ENCODE measurements at places on chromosomes 3 and 15.

DNA sequence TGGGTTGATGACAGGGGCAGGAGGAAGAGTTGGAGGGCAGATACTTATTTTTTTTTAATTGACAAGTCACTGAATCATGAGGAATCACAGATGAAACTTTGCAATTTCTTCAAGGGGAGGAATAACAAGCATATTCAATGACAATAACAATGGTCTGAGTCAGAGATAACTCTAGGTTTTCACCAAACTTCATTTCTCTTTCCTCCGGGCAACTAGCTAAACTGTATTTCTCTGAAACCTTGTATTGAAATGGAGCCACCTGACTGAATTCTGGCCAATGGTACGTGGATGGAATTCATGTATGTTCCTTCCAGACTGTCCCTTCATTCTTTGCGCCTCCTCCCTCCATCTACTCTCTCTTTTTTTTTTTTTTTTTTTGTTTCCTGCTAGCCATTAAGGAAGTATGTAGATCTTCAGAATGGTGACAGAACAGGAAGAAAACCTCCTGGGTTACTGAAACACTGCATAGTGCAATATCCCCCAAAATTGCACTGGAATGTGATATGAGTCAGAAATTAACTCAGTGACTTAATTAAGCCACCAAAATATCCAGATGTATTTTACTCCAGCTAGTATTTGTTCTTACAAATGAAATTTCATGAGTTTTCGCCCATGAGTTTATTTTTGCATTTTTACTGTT is 495.4 kb downstream of the OTOL1 start:
- DNase-seq, result no peak

GRCh38 chr3:186214670-186215069 is 105.8 kb upstream of the ETV5 start:
- DNase-seq, result no peak

GRCh38 chr3:68880632-68881031 is 51.7 kb downstream of the TAFA4 start:
- DNase-seq, result no peak

GRCh38 chr3:186097317-186097662 is 11.6 kb downstream of the ETV5 start:
- no peak for DNase-seq

GRCh38 chr3:73210759-73211158 is 149.3 kb downstream of the EBLN2 start:
- DNase-seq, result no peak

DNA sequence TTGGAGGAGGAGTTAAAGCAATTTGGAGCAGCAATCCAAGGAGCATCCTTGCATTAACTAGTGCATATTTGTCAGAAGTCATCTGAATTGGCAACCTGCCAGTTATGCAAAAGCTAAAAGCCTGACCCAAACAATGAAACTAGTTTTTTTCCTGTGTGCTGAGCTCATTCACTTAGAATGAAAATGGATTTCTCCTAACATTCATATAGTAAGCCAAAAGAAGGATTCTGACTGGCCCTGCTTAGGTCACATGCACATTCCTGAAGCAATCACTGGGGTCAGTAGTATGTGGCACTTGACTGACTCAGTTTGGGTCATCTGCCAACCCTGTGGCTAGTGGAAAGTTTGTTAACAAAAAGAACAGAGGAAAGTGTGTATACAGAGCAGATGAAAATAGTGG is 30.5 kb downstream of the OXSM start:
- no peak for DNase-seq

DNA sequence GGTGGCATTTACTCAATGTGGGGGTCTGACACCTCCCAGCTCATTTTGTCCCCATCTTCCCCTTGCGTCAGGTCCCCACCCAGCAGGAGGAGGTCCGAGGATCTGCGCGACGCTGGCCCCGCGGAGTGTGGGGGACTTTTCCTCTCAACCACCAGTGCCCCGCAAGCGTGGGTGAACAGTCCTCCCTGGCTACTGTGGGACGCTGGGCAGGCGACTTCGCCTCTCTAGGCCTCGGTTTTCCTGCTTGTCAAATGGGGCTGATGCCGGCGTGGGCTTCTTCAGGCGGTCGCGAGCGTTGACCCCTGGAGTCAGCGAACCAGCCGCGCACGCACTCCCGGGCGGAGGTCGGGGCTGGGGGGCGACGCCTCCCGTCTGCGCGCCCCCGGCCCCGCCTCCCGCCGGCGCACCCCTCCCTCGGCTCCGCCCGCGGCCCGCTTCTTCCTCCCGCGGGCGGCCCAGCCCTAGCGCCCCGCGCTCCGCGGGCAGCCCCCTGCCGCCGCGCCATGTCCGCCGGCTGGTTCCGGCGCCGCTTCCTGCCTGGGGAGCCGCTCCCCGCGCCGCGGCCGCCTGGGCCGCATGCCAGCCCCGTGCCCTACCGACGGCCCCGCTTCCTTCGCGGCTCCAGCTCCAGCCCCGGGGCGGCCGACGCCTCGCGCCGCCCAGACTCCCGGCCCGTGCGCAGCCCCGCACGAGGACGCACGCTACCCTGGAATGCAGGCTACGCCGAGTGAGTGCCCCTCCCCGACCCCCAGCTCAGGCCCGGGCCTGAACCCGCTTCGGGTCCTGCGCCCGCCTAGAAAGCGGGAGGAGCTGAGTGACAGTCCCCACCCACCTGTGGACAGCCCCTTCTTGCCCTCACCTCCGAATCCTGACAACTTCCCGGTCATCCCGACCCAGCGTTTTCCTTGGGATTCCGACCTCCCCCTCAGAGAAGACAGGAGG is at the start of gene PPM1M:
TSS of gene PPM1M (plus strand) at position 438 of the 942 bp plus-strand sequence. CDS start at position 504, 66 bp downstream.
- no peak for DNase-seq

GRCh38 chr3:126356373-126357264 is 589 bp downstream of the KLF15 start:
- DNase-seq, result no peak

DNA sequence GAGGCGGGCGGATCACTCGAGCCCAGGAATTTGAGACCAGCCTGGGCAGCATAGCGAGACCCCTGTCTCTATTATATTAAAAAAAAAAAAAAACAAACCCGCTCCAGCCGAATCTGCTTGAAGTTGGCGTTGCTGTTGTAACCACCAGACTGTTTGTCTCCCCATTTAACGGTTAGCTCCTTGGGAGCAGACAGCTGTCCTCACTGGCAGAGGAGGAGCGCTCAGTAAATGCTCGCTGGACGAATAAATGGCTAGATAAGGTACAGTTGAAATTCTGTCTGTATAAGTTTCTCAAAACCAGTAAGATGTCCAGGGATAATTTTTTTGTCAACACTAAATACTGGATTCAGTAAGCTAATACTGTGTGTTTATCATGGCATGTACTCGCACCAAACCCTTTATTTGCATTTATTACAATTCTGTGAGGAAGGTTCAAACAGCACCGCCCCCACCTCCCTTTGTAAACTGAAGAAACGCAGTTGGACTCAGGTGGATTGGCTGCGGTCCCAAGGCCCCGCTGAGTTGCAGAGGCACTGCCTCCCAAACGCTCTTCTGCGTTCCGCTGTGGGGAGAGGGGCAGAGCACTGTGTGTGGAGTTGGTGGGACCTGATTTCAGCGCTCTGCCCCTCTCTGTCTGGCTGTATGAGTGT is 1.1 kb downstream of the RCCD1 start:
- DNase-seq, result no peak

DNA sequence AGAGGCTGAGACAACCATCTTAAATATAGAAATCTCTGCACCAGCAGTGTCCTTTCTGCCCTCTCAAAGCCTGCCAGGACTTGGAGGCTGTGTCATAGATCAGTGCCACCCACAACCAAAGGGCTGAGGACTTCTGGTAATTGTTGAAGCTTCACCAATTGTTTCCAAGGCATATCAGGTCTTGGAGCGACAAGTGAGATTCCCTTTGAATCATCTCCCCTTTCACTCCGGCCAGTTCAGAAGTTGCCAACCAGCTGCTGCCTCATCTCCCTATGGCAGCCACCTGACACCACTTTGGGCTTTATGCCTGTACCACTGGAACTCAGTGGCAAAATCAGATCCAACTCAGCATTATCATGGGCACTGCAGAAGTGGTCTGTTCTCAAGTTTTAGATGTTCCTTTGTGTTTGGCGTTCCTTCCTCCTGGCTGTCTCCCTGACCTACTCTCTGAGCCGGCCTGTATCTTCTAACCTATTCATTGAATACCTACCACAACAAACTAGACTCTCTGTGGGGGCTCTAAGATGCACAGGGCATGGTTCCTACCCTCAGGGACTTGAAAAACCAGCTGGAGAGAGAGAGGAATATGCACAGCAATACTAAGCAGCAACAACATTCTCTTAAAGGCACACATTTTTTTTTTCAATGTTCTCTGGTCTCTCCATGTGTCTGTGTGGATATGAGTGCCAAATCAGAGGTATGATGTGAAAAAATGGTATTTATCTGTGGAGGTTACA is 90.8 kb upstream of the PFN2 start:
- DNase-seq, result no peak

GRCh38 chr15:30953183-30953582 is 38.2 kb downstream of the MTMR10 start:
- DNase-seq, result no peak

GRCh38 chr15:79078003-79078402 is 12.6 kb downstream of the RASGRF1 start:
- DNase-seq, result no peak

DNA sequence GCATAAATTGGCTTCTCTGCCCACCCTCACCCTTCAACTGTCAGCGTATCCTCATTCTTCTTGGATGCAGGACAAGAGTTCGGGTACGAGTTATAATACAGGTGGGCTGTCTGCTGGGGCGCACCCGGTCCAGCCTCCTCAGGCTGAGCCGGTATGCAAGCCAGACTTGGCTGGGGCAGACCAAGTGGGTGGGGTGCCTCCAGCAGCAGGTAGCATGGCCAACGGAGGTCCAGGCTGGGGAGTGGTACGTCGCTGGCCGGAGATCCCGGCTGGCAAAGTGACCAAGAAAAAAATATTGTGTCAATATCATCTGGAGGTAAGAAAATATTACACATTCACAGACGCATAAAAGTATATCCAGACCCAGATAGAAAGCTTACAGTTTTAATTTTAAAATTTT is 45.6 kb downstream of the GATM start:
- DNase-seq, result no peak

- no peak for DNase-seq
Measured at GRCh38 chr3:176697284-176697889, 499.9 kb downstream of the TBL1XR1 start.

GRCh38 chr15:50246631-50247030 is 18.9 kb downstream of the HDC start:
- DNase-seq, result no peak

GRCh38 chr3:31102196-31102879 is 207.9 kb upstream of the GADL1 start:
- no peak for DNase-seq

- DNase-seq, result no peak
Measured at GRCh38 chr3:1190569-1190968, 97.7 kb downstream of the CNTN6 start.

GRCh38 chr3:171101982-171102641 is 75.6 kb upstream of the SLC2A2 start:
- no peak for DNase-seq

DNA sequence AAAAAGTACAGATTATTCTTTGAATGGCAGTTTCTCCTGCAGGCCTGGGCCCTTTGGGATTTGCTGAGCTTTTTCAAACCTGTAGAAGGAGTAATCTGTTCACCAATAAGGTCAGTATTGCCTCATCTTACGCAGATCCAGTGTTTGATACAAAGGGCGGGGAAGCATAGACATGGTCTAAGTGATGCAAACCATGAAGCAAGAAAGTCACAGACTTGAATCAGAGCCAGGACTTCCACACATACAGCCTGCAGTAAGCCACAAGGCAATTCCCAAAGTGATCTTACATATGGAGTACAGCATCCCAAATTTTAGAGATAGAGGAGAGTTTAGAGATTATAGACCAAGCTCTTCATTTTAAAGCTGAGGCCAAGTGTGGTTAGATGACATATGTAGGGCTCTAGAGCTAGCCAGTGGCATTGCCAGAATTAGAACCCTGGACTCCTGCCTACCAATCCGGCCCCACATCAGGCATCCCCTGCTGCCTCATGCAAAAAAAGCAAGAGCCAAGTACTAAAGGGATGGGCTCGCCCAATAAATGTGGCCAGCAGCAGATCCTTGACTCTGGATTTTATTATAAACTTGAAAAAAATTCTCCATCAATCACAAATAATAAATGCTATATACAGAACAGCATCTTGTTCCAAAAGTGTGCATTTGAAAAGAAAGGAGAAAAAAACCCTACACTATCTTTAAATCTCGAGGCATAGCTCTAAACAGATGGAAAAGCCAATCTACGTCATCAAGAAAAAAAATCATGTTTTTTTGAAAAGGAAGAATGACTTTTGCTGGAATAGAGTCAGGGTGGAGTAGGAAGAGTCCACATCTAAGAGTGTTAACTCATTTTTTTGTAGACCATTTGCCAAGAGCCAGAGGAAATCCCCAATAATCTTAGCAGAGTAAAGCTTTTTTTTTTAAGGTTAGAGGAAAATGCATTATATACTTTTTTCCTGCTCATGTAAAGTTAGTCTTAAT is 24.0 kb downstream of the ABI3BP start:
- no peak for DNase-seq

DNA sequence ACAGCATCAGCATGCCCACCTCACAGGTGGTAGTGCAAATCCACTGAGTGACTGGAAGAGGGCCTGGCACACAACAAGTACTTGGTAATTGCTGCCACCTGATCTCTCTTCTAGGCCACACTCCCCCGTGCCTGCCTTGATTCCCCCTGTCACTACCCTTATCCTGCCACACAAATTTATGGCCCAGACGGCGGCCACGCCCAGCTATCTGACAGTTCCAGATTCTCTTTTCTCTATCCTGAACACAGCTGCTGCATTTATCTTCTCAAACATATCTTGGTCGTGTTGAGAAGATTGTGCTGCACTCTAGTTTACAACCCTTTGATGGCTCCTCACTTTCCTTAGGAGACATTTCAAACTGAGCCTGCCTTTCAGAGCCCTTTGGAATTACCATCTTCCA is 585.2 kb downstream of the NTRK3 start:
- DNase-seq, result no peak

DNA sequence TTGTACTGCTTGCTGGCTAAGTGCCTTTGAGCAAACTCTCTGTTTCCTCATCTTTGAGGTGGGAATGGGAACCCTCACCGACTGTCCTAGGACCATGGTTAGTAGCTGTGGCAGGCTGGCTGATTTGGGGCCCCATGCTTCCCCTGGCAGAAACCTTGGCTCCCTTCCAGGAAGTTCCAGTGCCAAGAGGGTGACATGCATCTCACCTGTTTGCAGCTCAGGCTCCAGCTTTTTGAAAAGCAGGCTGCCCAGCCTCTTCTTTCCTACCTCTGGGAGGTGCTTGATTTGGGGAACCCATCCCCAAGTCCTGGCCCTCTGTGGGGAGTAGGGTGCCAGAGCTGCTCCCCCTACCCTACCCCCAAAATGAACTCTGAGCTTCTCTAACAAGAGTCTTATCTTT is 50.8 kb downstream of the RAB11A start:
- DNase-seq, result no peak

Data from cortex of kidney (tissue), 1 donor.